Fibroblast of villous mesenchyme (primary cell): ENCODE measurements at places on chromosomes 13 and 19. TPM values are rescaled to one million over a fixed set of nuclear protein-coding genes. Genes with fewer than 3 reads are reported as not detected.

ZNF418 gene
- 3.5 and 5.2 TPM in 2 replicates for total RNA-seq

ZNF649 gene
- 6.4 and 12.1 TPM in 2 replicates for total RNA-seq

LILRB3 gene
- not detected in 2 replicates for total RNA-seq

KLK3 gene
- not detected in 2 replicates for total RNA-seq

PLPP2 gene
- total RNA-seq: 9.9 and 12.2 TPM in 2 replicates

ZNF568 gene
- 8.7 and 11.2 TPM in 2 replicates for total RNA-seq

ZNF610 gene
- total RNA-seq: 0.97 and 2.2 TPM in 2 replicates

C1QTNF9 gene
- total RNA-seq: not detected in 2 replicates
